ENCODE measurements at places on chromosomes 6 and 20. TPM values are rescaled to one million over a fixed set of nuclear protein-coding genes. Genes with fewer than 3 reads are reported as not detected.

DNA sequence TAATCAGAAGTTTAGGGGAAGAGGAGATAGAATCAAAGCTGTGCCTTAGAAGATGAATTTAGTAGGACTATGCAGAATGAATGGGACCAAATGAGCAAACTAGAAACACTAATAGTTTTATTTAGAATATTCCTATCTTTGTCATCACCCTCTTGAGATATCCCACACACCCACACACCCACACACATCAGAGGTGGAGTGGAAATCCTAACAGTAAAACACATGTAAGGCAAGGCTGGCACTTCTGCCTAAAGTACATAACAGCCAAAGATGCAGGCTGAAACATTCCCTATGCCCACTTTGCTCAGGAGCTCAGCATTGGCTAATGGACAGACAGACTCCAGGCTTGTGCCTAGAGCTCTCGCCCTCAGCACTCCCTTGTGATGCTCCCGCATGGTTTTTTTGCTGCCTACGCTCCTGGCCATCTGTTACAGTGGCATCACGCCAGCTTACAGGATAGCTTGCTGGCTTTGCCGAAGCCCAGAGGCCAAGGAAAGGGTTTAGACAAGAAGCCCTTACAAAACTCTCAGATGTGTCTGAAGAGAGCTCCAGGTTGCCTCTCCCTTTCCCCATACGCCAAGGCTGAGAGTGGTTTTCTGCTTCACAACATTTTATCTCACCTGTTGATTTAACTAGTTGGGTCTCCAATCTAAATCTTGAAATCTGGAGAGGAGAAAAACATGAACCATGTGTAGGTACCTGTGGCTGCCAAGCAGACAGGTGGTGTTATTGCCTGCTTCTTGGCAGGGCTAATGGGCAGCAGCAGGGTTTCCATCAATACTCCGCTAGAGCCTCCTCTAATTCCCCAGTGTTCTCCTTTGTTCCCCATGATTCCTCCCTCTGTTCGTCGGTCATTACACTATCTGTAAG is 282.6 kb upstream of the ID4 start:
- ATAC-seq = no peak

DNA sequence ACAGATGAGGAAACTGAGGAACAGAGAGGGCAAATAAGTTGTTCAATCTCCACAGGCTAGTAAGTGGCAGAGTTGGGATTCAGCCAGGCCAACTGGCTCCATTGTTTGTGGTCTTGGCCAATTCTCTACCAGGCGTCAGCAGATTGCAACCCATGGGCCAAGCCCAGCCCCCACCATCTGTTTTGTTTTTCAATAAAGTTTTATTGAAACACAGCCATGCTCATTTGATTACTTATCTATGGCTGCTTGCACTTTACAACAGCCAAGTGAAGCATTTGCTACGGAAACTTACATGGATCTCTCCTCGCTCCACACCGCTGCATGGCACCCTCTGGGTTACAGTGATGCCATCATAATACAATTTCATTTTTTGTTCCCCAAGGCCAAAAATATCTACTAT is 90.8 kb downstream of the ZNF217 start:
- ATAC-seq = no peak

The TGM6 gene
- total RNA-seq = not detected

The RBPJL gene
- total RNA-seq = not detected

- ATAC-seq = no peak
Measured at GRCh38 chr6:12421596-12421995, 131.4 kb downstream of the EDN1 start.

DNA sequence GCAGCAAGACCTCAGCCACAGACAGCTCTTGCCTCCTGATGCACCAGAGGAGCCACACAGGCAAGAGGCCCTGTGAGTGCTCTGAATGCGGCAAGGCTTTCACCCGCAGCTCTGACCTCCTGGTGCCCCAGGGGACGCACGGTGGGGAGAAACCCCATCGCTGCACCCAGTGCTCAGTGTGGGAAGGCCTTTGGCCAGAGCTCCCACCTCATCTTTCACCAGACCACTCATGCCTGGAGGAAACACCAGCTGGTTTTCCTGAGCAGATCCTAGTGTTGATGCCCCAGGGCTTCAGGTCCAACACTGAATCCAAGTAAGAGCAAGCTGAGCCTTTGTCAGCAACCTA is 37.0 kb upstream of the XRN2 start:
- no peak for ATAC-seq

- no peak for ATAC-seq
Measured at GRCh38 chr20:23669866-23670265, 19.0 kb downstream of the CST4 start.

- no peak for ATAC-seq
Measured at GRCh38 chr6:132843316-132844035, 29.1 kb downstream of the RPS12 start.

GRCh38 chr20:59933296-59933848 is at the start of gene SYCP2:
SYCP2 (minus strand) TSS chr20:59933637; CDS start chr20:59922413, 11,224 bp downstream.
- no peak for ATAC-seq

The NKX2-4 gene
- total RNA-seq = not detected

DNA sequence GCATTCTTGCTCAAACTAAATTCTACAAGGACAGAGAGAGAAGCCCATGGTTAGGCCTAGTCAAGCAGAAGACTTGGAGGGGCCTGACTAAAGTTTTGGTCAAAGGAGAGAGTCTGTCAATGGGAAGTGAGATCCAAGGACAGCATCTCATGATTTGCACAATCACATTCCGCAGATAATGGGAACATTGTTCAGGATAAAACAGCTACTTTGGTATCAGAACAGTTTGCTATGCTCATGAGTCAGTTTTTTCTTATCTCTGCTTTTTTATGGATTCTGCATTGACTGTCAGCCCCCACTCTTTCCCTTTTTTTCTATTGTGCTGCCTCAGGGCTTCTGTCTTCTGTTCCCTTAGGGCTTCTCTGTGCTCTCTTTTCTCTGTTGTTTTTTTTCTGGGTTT is 28.6 kb downstream of the AKAP7 start:
- ATAC-seq = no peak

- ATAC-seq = peak; percentile 48
Measured at GRCh38 chr6:27139756-27140579, 107.5 kb upstream of the PRSS16 start.

DNA sequence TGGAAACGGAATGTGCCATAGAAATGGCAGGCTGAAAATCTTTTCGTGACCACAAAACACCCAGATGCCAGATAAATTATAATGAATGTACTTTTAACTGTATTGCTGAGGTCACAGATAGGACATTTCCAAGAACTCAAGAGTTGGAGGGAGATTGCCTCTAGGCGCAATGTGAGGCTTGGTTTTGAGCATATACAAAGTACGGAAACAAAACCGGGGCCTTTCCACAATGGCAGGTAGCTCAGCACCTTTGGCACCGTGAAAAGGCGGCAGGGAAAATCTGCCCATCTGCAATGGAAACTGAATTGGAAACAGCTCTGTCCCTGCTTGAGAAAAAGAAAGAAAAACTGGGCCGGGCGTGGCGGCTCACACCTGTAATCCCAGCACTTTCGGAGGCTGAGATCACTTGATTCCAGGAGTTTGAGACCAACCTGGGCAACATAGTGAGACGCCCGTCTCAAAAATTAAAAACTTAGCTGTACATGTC is 10.5 kb upstream of the C20orf144 start:
- ATAC-seq = no peak

The DUSP15 gene
- total RNA-seq = 1.8 TPM

Measured in motor neuron (in vitro differentiated cells).